ENCODE measurements at places on chromosomes 6 and 20. TPM values are rescaled to one million over a fixed set of nuclear protein-coding genes. Genes with fewer than 3 reads are reported as not detected.

PLTP gene
- total RNA-seq, result 17.4 TPM

GRCh38 chr20:1876975-1877608 is 18.1 kb upstream of the SIRPA start:
- H3K27me3 ChIP-seq, result no peaks in the 10 kb centered on the region
- no peaks in the 10 kb centered on the region for H3K36me3 ChIP-seq
- DNase-seq, result no peak

GRCh38 chr6:150681578-150682395 is 82.1 kb downstream of the PLEKHG1 start:
- no peak overlapping the region for H3K4me3 ChIP-seq
- no peak overlapping the region for H3K27ac ChIP-seq
- no peaks in the 10 kb centered on the region for H3K27me3 ChIP-seq
- DNase-seq, result no peak
- H3K4me1 ChIP-seq, result no peaks in the 10 kb centered on the region

- no peak overlapping the region for H3K4me3 ChIP-seq
- H3K27ac ChIP-seq, result no peak overlapping the region
- no peaks in the 10 kb centered on the region for H3K36me3 ChIP-seq
- no peak for DNase-seq
- no peaks in the 10 kb centered on the region for H3K27me3 ChIP-seq
Observed at GRCh38 chr20:11902285-11902697, 15.4 kb upstream of the BTBD3 start.

GRCh38 chr20:9276966-9277468 is 208.1 kb downstream of the PLCB4 start:
- H3K4me1 ChIP-seq, result no peaks in the 10 kb centered on the region
- no peaks in the 10 kb centered on the region for H3K27me3 ChIP-seq
- no peak overlapping the region for H3K27ac ChIP-seq
- H3K36me3 ChIP-seq, result no peaks in the 10 kb centered on the region

DNA sequence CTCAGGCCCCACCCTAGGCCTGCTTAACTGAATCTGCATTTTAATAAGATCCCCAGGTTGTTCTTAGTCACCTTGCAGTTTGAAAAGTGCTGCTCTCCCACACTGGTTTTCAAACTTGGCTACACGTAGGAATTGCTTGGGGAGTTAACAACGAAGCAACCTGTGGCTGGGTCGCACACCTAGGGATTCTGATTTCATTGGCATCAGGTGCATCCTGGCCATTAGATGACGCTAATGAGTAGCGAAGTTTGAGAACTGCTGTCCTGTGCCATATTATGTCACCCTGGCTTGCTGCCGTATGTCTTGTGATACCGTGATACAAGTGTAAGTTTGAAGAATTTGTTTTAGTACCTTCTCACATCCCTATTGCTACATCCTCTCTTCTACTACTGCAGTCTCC is 28.2 kb upstream of the FUCA2 start:
- no peak overlapping the region for H3K27ac ChIP-seq
- no peaks in the 10 kb centered on the region for H3K36me3 ChIP-seq
- H3K4me3 ChIP-seq, result no peak overlapping the region
- peaks cover 3% of the 10 kb centered on the region for H3K4me1 ChIP-seq
- no peak for DNase-seq
- no peaks in the 10 kb centered on the region for H3K27me3 ChIP-seq

DNA sequence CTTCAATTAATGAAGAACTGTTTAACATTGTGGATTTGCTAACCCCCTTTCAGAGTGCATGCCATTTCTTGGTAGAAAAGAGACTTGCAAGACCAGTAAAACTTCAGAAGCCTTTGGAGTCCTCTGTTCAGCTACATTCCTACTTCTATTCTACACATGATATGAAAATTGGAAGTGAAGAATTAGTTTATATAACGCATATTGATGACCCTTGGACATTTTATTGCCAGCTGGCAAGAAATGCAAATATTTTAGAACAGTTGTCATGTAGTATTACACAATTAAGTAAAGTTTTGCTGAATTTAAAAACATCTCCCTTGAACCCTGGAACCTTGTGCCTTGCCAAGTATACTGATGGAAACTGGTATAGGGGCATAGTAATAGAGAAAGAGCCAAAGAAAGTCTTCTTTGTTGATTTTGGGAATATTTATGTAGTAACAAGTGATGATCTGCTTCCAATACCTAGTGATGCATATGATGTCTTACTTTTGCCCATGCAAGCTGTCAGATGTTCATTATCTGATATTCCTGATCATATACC is 3.3 kb downstream of the TDRD6 start:
- no peaks in the 10 kb centered on the region for H3K36me3 ChIP-seq
- no peak for DNase-seq
- no peak overlapping the region for H3K27ac ChIP-seq
- H3K4me3 ChIP-seq, result no peak overlapping the region
- H3K27me3 ChIP-seq, result no peaks in the 10 kb centered on the region

DNA sequence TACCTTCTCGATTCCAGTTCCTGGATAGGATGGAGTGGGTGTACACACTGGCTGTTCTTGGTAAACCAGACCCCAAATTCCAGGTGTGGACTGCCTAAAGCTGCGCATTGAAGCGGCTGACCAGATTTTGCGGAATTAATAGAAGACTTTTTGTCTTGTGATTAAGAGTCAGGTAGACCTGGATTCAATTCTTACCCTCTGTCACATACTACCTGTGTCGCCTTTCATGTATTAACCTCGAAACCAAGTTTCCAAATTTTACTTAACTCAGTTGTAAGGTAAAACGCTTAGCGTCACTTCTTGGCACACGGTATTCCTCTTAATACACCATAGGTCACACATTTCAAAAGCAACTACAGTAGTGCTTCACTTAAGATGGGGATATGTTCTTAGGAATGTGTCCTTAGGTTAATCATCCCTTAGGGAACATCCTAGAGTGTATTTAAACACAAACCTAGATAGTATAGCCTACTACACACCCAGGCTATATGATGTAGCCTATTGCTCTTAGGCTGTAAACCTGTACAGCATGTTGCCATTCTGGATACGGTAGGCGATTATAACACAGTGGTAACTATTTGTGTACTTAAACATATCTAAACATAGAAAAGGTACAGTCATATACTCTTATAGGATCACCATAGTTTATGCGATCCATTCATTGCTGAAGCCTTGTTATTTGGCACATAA is 733 bp upstream of the GOPC start:
- no peaks in the 10 kb centered on the region for H3K27me3 ChIP-seq
- peak overlapping the region; percentile 85 for H3K27ac ChIP-seq
- DNase-seq, result no peak
- no peaks in the 10 kb centered on the region for H3K4me1 ChIP-seq

DNA sequence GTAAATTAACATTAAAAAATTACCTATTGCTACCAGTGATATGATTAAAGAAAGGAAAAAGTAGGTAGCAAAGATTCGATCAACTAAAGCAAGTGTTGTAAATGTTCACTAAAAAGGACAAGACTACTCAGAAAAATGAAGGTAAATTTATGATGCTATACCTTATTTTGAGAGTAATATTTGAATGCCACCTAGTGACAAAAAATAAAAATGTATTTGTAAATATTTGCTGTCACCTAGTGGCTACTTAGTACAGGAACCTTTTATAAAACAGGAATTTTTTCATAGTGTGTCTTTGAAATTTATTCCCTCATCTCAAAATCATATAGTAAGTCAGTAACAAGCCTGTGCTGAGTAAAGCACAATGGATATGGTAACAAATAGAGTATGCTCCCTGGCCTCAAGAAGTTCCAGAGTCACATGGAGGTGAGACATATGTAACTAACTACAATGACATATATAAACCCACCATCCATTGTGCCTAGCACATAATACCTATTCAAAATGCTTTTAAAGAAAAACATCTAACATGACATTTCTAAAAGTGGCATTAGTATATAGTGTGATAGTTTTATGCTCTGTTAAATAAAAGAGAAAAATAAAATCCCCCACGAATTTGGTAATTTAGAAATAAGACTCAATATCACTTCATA is 193.1 kb upstream of the SIM1 start:
- no peaks in the 10 kb centered on the region for H3K4me1 ChIP-seq
- no peak overlapping the region for H3K27ac ChIP-seq
- H3K4me3 ChIP-seq, result no peak overlapping the region
- H3K27me3 ChIP-seq, result no peaks in the 10 kb centered on the region
- DNase-seq, result no peak

Measured in colonic mucosa (tissue), 4 donors.